Left renal pelvis (tissue), 4 donors: ENCODE measurements at places on chromosomes 3 and 15. TPM values are rescaled to one million over a fixed set of nuclear protein-coding genes. Genes with fewer than 3 reads are reported as not detected.

DNA sequence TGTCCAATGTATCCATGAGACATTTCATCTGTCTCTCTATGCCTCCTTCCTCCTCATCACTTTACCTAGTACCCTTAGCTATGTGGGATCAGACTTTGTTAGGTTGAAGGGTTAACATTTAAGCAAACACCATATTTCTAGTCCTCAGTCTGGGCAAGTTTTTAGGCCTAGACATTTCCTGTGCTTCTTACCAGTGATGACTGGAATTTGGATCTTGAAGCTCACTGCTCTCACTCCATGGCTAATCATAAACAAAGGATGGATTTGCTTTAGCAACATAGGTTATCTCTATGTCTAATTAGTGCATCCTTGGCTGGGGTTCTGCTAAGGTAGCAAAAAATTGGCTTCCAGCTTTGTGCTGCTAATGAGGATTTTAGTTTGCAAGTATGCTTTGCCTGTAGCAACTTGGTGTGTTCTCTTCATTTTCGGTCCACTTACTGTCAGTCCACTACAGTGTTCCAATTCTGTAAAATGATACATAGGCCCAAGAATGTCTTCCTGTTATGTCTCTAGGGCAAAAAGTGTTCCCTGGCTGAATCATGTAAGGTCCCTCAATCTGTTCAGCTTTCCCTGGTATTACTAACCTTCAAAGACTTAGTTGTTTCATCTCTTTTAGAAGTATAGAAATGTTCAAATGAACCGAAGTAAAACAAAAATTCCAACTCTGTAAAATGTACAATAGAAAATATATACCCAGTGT lies 615.4 kb downstream of the CADM2 start:
- DNase-seq: no peak

DNA sequence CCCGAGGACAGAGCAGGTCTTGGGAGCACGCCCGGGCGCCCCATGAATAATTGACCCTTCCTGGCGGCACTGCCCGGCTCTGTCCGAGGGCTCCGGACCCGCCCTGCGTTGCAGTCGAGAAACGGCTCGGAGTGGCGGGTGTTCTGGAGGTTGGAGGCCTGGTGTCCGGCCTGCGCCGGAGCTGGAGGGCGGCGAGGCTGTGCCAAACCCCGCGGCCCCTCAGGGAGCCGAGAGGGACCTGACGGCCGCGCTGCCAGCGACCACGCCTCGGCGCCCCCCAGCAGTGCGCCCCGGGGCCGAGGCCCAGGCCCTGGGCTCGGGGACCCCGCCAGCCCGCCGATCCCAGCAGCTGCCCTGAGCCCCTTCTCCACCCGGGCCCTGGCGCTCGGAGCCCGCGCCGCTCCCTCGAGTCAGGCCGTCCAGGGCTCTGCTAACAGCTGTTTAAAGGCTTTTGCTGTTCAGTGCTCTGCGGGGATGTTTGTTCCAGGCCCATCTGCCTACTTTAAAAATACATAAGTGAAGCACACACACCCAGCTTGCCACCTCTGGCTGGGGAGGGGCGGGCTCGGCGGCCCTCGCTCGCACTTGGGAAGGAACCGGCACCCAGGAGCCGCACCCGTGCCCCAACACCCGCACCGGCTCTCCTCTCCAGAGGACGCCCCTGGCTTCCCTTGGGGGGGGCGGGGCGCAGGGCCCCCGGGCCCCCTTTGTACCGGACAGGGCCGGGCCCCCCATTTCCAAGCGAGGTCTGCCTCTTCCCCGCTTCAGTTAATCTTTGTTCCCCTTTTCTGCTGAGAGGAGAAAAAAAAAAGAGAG lies 730 bp upstream of the ZNF710 start:
- no peak for DNase-seq

DNA sequence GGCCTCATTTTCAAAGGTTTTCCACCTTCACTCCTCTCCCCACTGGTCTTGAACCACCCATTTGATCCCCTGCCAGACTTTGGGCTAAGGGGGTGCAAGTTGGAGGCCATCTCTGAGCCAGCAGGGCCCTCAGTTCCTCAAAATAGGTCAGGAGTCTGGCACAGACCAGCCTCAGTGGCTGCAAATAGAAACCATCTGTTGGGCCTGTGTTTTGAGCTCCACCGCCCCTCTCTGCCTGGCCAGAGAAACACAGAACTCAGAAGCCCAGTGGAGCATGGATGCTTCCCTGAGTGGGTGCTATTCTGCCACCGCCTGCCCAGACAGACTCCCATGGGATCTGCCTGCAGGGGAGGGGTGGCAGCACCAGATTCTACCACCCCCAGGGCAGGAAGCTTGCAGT lies 56.3 kb downstream of the CORO2B start:
- DNase-seq: no peak

DNA sequence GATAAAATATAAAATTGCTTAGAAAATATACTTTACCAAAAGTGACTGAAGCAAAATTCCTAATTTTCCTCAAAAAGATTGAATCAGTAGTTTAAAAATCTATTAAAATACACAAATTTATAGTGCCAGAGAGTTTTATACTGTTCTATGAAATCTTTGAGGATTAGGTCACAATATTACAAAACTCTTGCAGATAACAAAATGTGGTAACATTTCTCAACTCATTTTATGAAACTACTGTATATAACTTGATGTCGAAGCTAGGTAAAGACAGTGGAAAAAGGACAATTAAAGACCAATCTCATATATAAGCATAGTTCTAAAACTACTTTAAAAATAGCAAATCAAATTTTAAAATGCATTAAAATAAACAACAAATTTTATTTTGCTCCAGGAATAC lies 15.9 kb downstream of the VEPH1 start:
- no peak for DNase-seq

- DNase-seq: no peak
These were observed 1207.6 kb downstream of the OTOL1 start for GRCh38 chr3:162704238-162704637.

DNA sequence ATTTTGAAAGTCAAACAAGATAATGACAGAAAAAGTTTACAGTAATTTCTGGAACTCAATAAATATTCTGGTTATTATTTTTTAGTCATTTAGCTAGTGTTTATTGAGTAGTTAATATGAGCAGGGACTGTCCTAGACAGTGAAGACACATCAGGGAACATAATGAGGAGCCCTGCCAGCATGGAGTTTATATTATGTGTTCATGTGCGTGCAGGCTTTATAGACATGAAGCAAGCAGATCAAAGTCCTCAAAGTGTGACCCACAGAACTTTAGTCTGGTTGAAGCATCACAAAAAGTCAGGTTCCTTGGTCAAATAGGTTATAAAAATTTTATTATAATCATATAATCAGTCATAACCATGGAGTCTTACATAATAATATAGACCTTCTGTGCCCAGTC lies 289.3 kb downstream of the CLSTN2 start:
- DNase-seq: no peak

DNA sequence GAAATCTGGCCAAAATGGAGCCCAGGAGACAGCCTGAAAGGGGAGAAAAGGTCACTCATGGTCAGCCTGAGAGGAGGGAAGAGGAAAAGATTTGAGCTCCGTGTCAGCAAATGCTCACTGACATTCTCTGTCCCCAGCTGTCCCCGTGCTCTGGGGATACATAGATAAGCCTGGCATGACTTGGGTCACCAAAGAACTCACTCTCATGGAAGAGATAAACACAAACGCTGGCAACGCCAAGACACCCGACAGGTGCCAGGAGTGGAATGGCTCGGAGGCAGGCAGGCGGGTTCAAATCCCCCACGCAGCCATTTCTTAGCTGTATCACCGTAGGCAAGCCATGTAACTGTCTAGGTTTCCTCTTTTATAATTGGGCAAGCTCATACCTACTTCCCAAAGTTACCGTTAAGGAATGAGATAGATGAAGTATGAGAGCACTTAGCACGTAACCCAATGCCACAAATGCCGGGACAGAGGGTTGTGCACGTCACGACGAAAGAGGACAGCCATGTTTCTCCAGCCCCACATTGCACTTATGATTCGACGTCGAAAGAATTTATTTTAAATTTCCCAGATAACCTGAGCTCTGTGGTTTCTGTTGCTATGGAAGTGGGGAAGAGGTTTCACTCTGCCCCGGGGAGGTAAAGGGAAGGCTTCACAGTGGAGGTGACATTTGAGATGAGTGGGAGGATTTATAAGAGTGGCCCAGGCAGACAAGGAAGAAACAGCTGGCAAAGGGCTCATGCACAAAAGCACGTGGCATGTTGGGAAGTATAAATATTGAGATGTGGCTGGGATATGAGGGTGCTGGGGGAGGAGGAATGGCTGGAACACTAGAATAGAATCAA lies 41.4 kb upstream of the TSEN2 start:
- DNase-seq: no peak

GRCh38 chr15:39939487-39940452 lies 5.9 kb downstream of the EIF2AK4 start:
- no peak for DNase-seq

DNA sequence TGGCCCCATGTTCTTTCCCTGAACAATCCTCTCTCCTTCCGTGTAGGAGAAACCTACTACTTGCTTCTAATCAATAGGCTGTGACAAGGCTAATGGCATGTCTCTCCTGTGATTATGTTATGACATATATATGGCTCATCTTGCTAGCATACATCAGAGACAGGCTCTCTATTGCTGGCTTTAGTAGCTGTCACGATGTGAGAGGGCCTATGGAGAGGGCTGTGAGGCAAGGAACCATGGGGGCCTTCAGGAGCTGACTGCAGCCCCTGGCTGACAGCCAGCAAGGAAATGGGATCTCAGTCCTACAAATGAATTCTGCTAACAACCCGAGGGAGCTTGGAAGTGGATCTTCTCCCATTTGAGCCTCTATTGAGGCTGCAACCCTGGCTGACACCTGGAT lies 96.3 kb downstream of the EOMES start:
- DNase-seq: no peak

GRCh38 chr15:65101411-65101890 lies 13.5 kb downstream of the UBAP1L start:
- peak; percentile 53 for DNase-seq

- DNase-seq: no peak
These were observed 740 bp upstream of the ZBTB47 start for GRCh38 chr3:42652611-42653302.

- no peak for DNase-seq
These were observed 396.6 kb downstream of the NAALADL2 start for GRCh38 chr3:175255698-175256097.

GRCh38 chr15:81194723-81195122 lies 2.0 kb upstream of the IL16 start:
- no peak for DNase-seq

DNA sequence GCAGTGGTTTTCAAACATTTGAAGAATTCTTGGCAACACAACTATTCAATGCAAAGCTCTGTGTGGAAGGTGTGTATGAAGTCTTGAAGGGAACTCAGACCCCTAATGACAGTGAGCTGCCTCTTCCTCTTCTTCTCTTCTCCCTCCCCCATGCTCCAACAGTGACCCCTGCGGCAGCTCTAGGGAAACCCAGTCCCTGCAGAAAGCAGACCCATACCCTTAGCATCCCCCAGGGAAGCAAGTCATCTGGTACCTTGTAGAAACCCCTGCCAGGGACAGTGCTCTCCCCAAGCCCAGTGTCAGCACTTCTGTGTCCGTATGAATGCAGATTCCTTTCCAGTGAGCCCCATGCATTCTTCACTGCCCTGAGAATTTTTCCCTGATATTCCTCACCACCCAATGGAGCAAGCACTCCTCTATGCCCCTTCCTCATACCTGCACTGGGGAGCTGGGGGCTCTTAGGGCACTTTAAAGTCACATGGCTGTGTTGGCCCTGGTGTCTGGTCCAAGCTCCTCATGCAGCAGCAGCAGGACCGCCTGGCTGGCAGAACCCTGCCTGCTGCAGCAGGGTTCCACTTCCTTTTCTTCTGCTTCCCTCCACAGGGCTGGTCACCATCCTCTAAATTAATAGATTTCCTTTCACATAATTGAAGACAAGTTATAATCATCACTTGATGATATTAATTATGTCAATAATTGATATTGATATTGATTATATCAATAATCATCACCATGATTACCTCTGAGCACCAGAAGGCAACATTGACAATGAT lies 442.5 kb downstream of the EPHB1 start:
- no peak for DNase-seq

GRCh38 chr3:32447865-32448400 lies 54.7 kb downstream of the CMTM6 start:
- DNase-seq: no peak

DNA sequence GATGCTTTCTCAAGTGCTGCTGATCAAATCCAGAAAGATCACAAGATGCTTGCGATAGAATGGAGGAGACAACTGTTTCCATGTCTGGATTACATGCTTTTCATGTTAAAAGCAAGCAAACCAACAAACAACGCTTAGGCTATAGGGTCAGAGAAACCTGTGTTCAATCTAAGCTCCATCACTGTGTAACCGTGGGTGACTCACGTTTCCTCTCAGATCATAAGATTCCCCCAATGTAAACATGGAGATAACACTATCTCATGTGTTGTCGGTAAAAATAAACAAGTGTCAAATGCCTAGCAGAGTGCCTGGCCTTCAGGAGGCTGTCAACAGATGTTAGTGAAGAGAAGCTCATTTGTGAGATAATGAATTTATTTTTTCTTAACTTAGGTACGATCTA lies 907.8 kb downstream of the NTRK3 start:
- no peak for DNase-seq

DNA sequence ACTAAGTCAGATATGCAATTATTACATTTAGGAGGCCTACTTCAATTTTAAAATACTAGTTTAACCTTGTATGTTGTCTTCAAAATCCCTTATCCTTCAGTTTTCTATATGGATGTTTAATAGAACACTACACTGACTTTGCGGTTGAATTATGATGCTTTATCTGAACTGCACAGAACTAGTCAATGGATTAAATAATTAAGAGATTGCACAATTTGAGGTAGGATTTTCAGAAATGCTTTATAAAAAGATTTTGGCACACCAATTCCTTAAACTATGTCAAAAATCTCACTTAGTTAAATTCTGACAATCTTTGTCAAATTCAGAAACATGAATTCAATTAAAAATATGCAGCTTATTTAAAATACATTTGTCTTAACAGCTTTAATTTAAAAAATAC lies 28.1 kb downstream of the ATOSA start:
- DNase-seq: no peak

GRCh38 chr3:10274601-10275000 lies 18.1 kb downstream of the GHRL start:
- no peak for DNase-seq

GRCh38 chr3:10774129-10774670 lies 41.8 kb upstream of the SLC6A11 start:
- no peak for DNase-seq

- no peak for DNase-seq
These were observed 3.4 kb downstream of the IL20RB start for GRCh38 chr3:136960838-136961836.

DNA sequence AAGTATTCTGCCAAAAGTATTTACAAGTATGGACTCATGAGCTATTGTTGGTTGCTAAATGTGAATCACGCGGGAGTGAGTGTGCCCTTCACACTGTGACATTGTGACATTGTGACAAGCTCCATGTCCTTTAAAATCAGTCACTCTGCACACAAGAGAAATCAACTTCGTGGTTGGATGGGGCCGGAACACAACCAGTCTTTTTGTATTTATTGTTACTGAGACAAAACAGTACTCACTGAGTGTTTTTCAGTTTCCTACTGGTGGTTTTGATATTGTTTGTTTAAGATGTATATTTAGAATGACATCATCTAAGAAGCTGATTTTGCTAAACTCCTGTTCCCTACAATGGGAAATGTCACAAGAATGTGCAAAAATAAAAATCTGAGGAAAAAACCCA lies 30.3 kb downstream of the SYNM start:
- no peak for DNase-seq

- no peak for DNase-seq
These were observed 9.7 kb upstream of the SHF start for GRCh38 chr15:45197512-45197911.

PPP2R3A gene
- polyA plus RNA-seq: 17.0 TPM

HTR3E gene
- not detected for polyA plus RNA-seq

DOCK3 gene
- 1.3 TPM for polyA plus RNA-seq

CPLX3 gene
- polyA plus RNA-seq: not detected

FEZF2 gene
- not detected for polyA plus RNA-seq

POMGNT2 gene
- polyA plus RNA-seq: 20.3 TPM

CCR8 gene
- not detected for polyA plus RNA-seq

PTPRG gene
- 87.6 TPM for polyA plus RNA-seq
